NCI-H2029 (cell line): ENCODE measurements at places on chromosomes 16 and 17.
A peak's percentile ranks its signal among the peaks of the same experiment; 100 is the strongest.

- DNase-seq: no peak
Observed at GRCh38 chr16:68093816-68094613, 8.8 kb downstream of the NFATC3 start.

DNA sequence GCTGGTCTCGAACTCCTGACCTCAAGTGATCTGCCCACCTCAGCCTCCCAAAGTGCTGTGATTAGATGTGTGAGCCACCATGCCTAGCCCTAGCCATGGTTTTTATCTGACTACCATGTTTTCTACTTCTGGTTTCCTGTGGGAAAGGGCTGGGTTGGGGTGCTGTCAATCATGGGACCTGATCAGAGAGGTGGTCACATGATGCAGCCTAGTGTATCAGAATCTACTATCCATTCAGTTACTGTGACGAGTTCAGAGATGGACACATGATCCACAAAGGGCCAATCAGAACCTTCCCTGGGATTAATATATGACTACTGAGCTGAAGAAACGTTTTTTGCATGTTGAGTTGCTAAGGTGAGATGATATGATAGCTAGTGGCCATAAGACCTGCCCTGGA, 59.1 kb downstream of the ABCC6 start:
- no peak for DNase-seq

GRCh38 chr16:12435730-12436129, 368.0 kb downstream of the CPPED1 start:
- no peak for DNase-seq

DNA sequence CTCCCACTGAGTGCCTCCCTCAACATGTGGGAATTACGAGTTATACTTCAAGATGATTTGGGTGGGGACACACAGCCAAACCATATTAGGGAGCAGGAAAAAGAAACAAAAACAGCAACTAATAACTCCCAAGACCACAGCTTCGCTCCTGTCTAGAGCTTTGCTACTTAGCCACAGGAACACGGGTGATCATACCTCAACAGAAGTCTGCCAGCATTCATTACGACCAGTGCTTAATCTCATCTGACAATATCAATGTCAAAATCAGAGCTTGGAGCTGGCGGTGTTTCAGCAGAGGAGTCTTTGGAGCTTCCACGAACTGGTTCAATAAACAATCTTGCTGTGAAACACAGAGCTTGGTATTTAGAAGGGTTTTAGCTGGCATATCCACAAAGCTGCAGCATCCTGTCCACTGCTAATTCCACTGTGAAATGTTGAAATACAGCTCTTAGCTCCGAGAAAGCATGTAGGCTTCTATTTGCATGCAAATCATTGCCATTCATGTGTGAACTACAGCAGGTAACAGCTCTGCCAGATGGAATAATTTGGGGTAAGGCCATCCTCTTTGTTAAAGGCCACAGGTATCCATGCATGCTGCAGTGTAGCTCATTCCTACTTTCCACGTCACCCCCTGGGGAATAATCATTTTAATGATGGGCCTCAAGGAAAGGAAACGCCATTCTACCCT, 128.4 kb upstream of the GOT2 start:
- DNase-seq: no peak

GRCh38 chr16:73846356-73846755, 450.3 kb upstream of the PSMD7 start:
- DNase-seq: no peak

DNA sequence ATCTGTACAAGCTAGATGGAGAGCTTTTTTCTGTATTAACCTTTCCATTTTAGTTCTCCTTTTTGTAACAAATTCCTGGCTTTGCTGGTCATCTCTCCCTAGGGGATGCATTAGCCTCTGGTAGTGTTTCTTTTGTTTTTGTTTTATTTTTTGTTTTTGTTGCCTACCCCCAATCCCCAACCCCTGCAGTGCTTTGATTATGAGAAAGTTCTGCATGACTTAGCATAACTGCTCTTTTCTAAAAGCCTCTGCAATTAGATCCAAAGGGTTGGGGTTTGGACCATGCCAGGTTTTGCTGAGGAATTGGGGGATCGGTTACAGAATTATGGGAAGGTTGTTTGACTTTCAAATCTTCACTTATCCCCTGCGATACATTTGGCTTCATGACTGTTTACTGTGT, 98.2 kb downstream of the ADAMTS18 start:
- no peak for DNase-seq

- no peak for DNase-seq
Observed at GRCh38 chr17:69710926-69711325, 296.4 kb downstream of the MAP2K6 start.

DNA sequence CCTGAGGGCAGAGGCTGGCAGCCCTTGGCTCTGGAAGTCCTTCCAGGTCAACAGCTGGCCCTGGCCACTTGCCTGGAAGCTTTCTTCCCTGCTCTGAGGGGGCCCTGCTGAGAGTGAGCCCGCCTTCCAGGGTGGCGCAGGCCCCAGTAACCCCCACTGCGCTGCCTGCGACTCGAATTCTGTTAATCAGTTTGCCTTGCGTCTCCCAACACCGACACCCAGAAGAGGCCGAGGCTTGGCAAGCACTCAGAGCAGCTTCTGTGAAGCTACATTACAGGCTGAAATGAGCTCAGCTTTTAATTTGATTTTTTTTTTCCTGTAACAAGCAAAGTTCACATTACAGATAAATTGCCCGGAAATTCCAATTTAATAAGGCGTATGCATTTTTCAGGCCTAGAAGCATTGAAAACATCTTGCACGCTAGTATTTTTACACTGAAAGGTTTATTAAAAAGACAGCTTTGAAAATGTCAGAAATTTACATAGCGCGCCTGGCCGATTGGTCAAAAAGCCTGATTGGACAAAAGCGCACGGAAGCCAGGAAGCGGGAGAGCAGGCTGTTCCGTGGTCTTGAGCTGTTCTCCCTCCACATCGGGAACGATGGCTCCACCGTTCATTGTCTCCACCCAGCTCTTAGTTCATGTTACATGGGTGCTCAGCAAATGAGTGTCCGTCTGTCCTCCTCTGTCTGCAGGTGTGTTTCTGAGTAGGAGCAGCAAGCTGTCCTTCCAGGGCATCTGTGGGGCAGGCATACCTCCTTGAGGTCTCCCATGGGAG, 65.5 kb upstream of the HSBP1 start:
- DNase-seq: no peak

DNA sequence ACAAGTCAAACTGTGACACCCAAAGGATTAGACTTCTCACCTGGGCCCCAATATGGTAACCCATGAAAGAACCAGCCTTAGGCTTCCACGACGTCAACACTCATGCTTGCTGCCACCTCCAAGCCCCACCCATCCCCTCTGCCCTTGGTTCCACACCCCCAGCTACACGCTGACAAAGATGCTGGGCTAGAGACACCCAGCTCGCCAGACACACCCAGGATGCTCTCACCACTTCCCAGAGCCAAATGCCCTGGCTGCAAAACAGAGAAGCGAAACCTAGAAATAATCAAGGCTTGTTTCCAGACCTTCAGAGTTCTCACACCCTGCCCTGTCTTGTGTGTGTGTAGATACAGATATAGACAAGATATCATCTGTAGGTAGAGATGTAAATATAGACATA, 26.0 kb upstream of the ADCY9 start:
- no peak for DNase-seq

DNA sequence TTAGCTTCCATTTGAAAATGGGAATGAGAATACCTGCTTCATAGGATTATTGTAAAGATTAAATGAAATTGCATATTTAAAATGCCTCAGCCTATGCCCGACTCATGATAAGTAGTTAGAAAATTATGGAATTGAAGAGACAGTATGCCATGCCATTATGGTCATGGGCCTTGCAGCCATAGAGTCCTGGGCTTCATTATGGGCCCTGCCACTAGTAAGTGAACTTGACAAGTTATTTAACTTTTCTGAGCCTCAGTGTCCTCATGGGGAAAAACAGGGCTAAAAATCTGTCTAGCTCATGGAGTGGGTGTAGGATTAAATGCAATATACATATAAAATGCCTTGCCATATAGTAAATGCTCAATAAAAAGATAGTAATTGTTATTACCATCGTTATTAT, 133.2 kb downstream of the NPIPB5 start:
- no peak for DNase-seq

DNA sequence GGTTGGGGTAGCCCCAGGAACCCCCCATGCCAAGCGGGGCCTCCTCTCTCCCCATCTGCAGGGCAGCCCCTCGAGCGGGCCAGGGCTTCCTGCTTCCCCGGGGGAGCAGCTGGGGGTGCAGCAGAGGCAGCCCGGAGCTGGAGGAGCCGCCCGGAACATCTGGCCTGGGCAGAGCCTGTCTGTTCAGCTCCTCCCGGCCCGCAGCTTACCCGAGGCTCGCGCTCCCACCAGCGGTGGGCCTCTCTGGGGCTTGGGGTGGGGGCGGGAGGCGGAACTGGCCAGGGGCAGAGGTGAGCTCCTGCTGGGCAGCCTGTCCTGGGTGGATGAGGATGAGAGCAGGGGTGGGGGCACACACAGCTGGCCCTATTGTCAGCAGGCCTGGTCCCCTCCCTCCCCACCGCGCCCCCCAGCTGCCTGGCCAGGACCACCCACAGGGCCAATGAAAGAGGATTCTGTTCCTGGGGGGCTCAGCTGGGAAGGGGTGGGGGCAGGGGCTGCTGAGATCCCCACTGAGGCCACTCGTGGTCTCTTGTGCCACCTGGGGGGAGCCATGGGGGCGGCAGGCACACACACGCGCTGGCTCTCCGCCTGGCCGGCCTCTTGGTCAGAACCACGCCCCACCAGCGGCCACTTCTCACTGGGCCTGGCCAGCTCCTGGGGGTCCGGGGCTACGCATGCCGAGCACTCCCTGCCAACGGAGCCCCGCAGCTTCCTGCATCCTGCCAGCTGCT, 34.7 kb downstream of the BAHCC1 start:
- no peak for DNase-seq

DNA sequence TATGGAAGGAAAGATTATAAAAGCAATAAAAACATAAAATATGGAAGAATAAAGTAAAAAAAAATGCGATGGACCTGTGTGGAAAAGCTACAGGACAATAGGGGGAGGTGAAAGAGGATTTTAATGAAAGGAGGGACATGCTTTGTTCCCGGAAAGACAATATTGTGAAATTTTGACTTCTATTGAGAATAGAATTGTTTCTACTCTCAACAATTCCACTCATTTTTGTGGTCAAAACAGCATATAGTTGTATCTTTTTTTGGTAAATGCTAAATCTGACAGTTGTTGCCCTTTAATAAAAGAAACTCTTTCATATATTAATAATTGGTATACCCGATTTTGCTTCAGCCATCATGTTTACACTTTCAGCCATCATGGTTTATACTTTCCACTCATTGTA, 22.9 kb upstream of the APPBP2 start:
- DNase-seq: no peak

- DNase-seq: no peak
Observed at GRCh38 chr17:54971901-54972300, 3.3 kb downstream of the STXBP4 start.

DNA sequence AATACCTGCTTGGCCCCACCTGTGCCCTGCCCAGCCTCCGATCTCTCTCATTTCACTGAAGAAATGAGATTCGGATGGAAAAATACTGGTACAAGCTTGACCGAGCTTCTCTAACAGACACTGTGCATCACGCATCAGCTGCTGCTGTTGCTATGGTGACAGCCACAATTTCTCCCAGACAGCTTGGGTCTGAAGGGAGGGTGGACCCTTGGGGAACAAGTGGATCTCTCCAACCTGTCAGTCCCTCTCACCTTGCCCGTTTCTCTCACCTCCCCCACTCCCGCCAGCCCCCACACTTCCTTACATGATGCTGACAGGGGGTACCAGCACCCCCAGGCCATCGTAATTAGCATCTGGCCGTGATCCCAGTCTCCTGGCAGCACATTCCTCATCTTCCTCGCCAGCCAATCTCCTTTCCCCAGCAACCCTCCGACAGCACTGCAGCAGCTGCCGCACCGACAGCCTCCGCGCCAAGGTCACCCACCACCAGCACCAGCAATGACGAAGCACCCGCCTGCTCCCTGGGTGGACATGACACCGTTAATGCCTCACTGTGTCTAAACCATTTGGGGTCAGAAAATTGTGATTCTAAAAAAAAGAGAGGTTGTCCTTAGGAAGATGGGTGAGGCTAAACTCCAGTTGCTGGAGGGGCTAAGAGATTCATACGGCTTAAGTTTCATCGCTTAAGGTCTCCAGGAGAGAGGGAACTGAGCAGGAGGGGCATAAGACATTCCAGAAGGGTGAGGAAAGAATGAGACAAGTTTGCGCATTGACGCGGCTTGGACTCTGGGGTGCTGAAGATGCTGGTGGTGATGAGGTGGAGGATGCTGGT, 58.6 kb upstream of the TNRC6A start:
- DNase-seq: peak; percentile 10

DNA sequence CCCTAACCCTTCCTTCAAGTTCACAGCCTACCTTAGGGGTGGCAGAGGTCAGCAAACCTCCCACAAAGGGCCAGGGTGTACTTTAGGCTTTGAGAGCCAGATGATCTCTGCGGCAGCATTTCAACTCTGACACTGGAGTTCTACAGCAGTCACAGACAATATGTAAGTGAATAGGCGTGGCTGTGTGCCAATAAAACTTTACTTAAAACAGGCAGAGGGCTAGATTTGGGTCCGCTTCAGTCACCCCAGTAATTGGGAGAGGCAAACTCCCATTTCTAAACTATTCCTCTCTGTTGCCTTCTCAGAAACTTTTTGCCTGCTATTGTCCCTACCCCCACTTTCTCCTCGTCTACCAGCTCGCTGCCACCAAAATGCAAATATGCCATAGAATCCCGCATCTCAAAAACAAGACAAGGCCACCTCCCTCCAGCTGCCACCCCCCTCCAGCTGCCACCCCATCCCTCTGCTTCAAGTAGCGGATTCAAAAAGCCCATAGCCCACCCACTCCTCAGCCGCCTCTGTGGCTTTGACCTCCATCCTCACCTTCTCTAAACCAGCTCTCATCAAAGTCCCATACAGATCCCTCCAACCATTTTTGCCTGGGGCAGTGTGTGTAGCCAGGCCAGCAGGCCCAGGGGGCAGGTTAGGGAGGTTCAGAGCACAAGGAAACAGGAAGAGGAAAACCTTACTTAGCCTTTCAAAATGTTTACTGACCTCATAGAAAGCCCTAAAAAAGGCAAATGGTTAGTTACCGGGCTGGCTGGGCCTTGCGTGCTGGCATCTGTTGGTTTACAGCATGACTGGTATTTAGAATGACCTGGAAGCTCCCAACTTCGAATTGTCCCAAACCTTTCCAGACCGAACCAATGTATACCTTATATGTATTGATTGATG, 19.9 kb upstream of the DNAH17 start:
- DNase-seq: no peak

DNA sequence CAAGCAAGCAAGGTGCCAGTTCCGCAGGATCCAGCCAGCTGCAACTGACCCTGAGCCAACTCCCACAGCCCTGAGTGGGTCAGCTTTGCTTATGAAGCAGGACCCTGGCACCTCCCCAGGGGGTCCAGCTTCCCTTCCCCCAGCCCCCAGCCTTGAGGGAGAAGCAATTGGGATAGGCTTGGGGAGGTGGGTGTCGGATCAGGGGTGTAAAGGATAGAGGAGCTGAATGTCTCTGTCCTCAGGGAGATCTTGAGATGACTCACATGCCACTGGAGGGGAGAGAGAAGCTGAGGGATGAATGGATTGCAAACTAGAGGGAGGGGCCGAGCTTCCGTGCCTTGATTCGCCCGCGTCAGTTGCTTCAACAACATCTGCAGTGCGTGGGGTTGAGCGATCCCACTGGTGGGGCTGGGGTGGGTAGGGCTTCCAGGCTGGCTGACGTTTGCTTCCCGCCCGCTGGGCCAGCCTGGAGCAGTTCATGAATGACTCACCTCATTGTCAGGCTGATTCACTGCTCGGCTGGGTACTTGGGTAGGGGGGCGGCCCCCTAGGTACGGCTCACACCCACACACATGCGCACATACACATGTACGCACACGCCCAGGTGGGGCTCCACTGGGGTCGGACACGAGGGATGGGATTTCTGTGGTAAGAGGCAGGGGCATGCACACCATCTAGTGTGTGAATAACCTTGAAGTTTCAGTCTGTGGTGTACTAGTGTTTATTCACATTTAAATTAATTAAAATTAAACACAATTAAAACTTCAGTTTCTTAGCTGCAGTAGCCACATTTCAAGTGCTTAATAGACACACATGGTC, 3.6 kb upstream of the HROB start:
- DNase-seq: peak; percentile 67
